ENCODE measurements at places on chromosomes 3 and 15.

- no peak for DNase-seq
Observed at GRCh38 chr3:139421040-139421439, 31.6 kb upstream of the COPB2 start.

- DNase-seq, result peak; percentile 88
Observed at GRCh38 chr15:32838820-32839219, 121.0 kb downstream of the GREM1 start.

DNA sequence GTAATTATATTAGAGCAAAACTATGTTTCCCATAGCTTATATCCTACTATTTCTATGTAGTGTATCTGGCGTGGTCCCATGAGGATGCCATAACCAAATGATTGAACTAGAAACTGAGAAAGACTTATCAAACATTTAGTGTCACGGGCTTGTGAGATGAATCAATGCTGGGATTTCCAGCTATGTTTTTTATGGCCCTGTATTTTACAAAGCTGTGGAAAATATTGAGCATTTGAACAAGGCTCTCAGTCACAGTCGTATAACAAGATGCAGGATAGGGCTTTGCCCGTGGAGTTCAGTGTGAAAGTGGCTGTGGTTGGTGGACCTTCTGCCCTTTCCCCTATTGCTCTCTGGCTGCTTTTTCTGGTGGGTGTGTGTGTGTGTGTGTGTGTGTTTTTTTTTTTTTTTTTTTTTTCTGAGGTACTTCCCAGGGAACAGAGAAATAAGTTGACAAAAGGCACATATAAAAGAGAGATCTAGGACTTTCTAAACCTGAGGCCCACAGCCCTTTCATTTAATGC, 60.7 kb downstream of the CACNA1D start:
- no peak for DNase-seq

GRCh38 chr15:31350771-31351170, 24.1 kb downstream of the KLF13 start:
- DNase-seq, result no peak
